ENCODE measurements at places on chromosomes 11 and 22. TPM values are rescaled to one million over a fixed set of nuclear protein-coding genes. Genes with fewer than 3 reads are reported as not detected.

DNA sequence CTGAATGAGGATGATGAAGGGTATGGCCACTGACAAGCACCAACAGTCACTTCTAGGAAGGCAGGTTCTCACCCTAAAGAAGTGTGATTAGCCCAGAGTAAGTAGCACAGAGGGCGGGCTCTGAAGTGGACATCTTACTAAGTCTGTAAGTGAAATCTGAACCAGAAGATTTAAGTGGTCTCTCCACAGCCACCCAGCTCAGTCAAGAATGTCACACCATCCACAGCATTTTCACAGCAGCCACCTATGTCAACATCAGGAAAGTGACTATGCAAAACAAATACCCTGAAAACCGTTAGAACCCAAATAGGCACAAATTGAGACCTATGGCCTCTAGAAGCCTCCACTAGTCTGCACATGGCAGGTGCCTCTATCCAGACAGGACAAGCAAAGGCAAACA, 23.0 kb upstream of the STK33 start:
- peaks cover 34% of the 10 kb centered on the region for H3K36me3 ChIP-seq
- no peaks in the 10 kb centered on the region for H3K4me1 ChIP-seq
- H3K27ac ChIP-seq, result no peak overlapping the region
- no peaks in the 10 kb centered on the region for H3K27me3 ChIP-seq
- no peak overlapping the region for H3K4me3 ChIP-seq

GRCh38 chr11:1195682-1196515, 27.0 kb upstream of the MUC5B start:
- H3K27me3 ChIP-seq, result no peaks in the 10 kb centered on the region
- no peak overlapping the region for H3K27ac ChIP-seq
- no peak for DNase-seq
- no peak overlapping the region for H3K4me3 ChIP-seq
- no peaks in the 10 kb centered on the region for H3K4me1 ChIP-seq
- H3K36me3 ChIP-seq, result no peaks in the 10 kb centered on the region

DNA sequence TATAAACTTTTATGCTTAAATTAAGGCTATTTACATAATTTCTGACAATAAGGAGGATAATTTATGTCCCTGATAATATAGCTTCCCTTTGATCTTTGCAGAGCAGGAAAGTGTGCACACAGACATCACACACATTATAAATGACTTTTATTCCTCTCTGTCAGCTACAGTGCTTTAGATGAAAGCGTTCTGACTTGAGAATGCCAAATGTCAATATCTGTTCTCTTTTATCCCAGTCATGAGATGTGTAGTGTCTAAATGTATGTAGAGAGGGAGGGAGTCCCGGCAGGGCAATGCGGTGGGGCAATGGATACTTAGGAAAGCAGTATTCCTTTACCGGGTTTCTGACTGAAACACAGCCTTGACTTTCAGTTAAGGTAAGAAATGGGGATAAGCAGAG, 225.4 kb upstream of the CHORDC1 start:
- H3K4me3 ChIP-seq, result no peak overlapping the region
- no peaks in the 10 kb centered on the region for H3K4me1 ChIP-seq
- H3K27ac ChIP-seq, result no peak overlapping the region
- no peaks in the 10 kb centered on the region for H3K36me3 ChIP-seq
- H3K27me3 ChIP-seq, result no peaks in the 10 kb centered on the region
- DNase-seq, result no peak

DNA sequence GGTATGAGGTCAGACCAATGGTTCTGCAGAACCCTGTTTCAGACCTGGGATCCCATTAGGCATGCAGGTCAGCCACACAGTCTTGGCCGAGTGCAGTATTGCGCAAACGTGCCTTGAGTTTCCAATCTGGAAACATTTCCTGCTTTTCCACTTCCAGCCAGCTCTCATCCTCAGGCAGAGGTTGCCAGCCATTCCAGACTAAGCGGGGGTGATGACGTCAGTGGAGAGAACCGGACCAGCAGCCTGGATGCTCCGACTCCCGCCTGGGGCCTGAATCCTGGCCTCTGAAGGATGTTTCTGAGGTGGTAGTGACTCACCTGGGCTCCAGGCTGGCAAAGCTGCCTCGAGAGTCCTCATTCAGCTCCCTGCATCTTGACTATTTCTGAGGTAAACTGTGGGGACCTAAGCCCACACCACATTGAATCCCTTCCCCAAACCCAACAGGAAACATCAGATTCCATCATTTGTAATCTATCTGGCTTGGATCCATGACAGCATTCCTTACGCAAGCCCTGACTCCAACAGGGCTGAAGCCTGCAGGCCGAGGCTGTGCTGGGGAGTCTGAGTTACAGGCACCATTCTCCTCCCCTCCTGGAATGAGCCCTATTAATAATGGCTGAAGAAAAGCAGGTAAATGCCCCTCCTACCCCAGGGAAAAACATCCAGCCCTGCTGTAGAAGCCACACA, 83.0 kb downstream of the ABTB2 start:
- H3K4me1 ChIP-seq, result no peaks in the 10 kb centered on the region
- no peak overlapping the region for H3K27ac ChIP-seq
- H3K27me3 ChIP-seq, result no peaks in the 10 kb centered on the region
- no peak overlapping the region for H3K4me3 ChIP-seq
- H3K36me3 ChIP-seq, result no peaks in the 10 kb centered on the region
- no peak for DNase-seq

DNA sequence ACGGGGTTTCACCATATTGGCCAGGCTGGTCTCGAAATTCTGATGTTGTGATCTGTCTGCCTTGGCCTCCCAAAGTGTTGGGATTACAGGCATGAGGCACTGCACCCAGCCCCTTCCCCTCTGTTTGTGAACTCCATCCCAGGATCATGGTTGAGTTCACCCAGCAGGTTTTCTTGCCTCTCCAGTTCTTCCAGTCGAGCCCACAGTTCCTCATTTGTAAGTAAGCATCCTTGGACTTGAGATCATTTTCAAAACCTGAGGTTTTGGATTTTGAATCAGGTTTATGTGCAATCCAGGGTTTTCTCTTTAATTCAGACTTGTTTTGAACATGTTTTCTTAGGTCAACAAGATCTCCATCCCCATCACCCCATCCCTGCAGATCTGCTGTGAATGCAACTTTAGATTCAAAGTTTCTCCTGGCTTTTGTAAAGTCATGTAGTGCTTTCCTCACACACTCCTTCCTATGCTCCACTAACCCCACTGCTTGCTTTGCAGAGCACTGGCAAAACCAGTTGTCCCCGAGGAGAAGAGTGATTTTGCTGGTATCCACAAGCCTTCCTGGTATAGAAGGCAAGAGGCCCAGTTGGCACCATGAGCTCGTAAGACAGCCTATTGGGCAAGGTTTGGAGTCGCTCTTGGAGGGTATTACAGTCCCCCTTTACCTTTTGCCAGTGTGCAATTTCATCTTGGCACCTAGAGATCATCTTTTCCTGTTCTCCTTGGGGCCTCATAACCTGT, 14.7 kb upstream of the VPREB1 start:
- H3K4me1 ChIP-seq, result no peaks in the 10 kb centered on the region
- no peaks in the 10 kb centered on the region for H3K36me3 ChIP-seq
- DNase-seq, result no peak
- no peak overlapping the region for H3K4me3 ChIP-seq

- H3K4me3 ChIP-seq, result no peak overlapping the region
- no peak overlapping the region for H3K27ac ChIP-seq
- peaks cover 10% of the 10 kb centered on the region for H3K4me1 ChIP-seq
- H3K27me3 ChIP-seq, result no peaks in the 10 kb centered on the region
- no peaks in the 10 kb centered on the region for H3K36me3 ChIP-seq
- no peak for DNase-seq
Observed at GRCh38 chr11:33936725-33937604, 45.1 kb upstream of the LMO2 start.

DNA sequence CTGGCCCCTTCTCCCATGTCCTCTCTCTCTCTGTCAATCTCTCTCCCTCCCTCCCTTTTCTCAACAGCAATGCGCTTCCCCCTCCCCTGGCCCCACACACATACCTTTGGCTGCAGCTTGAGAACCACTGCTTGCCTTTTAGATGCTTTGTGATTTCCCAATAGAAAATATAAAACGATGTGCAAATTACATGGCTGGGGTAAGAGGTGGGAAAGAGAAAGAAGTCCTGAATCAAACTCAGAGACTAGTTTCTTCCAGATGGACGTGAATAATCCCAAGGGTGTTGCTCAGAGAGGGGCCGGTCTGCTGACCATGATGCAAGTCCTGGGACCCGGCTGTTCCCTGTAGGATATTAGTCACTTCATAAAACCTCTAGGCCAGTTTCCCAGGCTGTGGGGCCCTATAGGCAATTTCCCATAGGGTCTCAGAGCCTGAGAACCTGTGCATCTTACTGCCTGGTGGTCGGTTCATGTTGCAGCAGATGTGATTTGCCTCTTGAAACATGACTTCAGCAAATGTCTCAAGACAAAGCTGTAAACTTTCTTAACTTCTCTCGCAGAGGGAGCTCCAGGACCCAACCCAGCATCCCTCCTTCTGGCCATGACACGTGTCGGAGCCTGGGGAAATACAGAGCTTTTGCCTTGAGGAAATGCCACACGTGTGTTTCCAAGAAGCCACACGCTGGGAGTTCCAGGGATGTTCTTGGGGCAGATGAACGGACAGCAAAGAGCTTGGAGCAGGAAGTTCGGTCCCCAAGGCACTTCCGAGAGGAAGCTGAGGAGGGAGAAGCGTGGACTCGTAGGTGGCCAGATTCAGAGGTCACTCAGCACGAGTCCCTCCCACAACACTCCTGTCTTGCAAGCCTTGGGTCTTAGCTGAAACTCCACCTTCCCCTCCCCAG, 34.5 kb upstream of the ETS1 start:
- no peak overlapping the region for H3K27ac ChIP-seq
- H3K4me3 ChIP-seq, result no peak overlapping the region
- no peaks in the 10 kb centered on the region for H3K27me3 ChIP-seq
- H3K4me1 ChIP-seq, result peaks cover 56% of the 10 kb centered on the region
- H3K36me3 ChIP-seq, result no peaks in the 10 kb centered on the region

- no peaks in the 10 kb centered on the region for H3K36me3 ChIP-seq
- H3K27ac ChIP-seq, result no peak overlapping the region
- peaks cover 4% of the 10 kb centered on the region for H3K4me1 ChIP-seq
Observed at GRCh38 chr11:32387411-32387810, 47.9 kb downstream of the WT1 start.

GRCh38 chr11:75663808-75664207, 5.0 kb downstream of the MAP6 start:
- no peaks in the 10 kb centered on the region for H3K36me3 ChIP-seq
- peaks cover 12% of the 10 kb centered on the region for H3K4me1 ChIP-seq
- H3K4me3 ChIP-seq, result no peak overlapping the region
- DNase-seq, result no peak
- no peak overlapping the region for H3K27ac ChIP-seq

- H3K4me1 ChIP-seq, result no peaks in the 10 kb centered on the region
- H3K4me3 ChIP-seq, result no peak overlapping the region
- no peak for DNase-seq
- peaks cover 7% of the 10 kb centered on the region for H3K36me3 ChIP-seq
- H3K27me3 ChIP-seq, result no peaks in the 10 kb centered on the region
- H3K27ac ChIP-seq, result no peak overlapping the region
Observed at GRCh38 chr22:29729161-29729560, 9.4 kb downstream of the CABP7 start.

DNA sequence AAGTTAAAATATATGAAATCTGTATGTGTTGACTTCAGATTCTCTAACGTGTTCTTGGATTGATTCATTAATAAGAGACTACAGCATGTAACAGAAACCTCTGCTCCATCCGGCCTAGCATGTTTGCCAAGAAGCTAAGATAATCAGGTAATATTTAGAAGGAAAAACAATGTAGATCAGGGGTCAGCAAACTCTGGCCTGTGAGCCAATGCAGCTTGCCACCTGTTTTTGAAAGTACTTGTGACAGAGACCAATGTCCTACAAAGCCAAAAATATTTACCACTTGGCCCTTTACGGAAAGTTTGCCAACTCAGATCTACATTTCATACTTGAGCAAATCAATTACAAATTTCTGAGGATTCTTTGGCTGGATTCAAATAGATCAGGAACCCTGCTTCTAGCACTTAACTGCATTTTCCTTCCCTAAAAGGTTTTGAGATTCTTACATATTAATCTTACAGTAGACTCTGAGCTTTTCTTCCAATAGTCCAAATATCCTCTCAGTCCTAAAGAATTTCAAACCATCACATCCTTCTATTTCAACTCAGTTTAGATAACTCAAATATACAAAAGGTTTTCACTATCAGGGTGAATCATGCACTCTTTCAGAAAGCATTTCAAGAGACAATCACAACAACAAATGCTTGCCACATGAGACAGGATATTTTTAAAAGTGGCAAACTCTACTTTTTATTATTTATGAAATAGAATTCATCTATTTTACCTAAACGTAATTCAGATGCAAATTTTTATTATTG, 29.5 kb downstream of the APOL5 start:
- no peak for DNase-seq
- no peak overlapping the region for H3K4me3 ChIP-seq
- no peaks in the 10 kb centered on the region for H3K36me3 ChIP-seq
- no peak overlapping the region for H3K27ac ChIP-seq
- H3K4me1 ChIP-seq, result no peaks in the 10 kb centered on the region

GRCh38 chr11:119734788-119735187, 5.8 kb upstream of the NECTIN1 start:
- no peak overlapping the region for H3K4me3 ChIP-seq
- no peak overlapping the region for H3K27ac ChIP-seq
- no peak for DNase-seq
- H3K27me3 ChIP-seq, result peaks cover 9% of the 10 kb centered on the region

Gene TYMP
- total RNA-seq, result 44.6 TPM

Gene PRG3
- total RNA-seq, result not detected

Gene TMEM151A
- total RNA-seq, result not detected

Gene EFCAB6
- total RNA-seq, result 0.26 TPM

Gene MMP26
- total RNA-seq, result not detected

Gene GLB1L2
- 0.57 TPM for total RNA-seq

Gene PHOX2A
- not detected for total RNA-seq

Gene ZP1
- not detected for total RNA-seq

All from natural killer cell (primary cell).